ENCODE measurements at places on chromosomes 12 and 14. TPM values are rescaled to one million over a fixed set of nuclear protein-coding genes. Genes with fewer than 3 reads are reported as not detected.

DNA sequence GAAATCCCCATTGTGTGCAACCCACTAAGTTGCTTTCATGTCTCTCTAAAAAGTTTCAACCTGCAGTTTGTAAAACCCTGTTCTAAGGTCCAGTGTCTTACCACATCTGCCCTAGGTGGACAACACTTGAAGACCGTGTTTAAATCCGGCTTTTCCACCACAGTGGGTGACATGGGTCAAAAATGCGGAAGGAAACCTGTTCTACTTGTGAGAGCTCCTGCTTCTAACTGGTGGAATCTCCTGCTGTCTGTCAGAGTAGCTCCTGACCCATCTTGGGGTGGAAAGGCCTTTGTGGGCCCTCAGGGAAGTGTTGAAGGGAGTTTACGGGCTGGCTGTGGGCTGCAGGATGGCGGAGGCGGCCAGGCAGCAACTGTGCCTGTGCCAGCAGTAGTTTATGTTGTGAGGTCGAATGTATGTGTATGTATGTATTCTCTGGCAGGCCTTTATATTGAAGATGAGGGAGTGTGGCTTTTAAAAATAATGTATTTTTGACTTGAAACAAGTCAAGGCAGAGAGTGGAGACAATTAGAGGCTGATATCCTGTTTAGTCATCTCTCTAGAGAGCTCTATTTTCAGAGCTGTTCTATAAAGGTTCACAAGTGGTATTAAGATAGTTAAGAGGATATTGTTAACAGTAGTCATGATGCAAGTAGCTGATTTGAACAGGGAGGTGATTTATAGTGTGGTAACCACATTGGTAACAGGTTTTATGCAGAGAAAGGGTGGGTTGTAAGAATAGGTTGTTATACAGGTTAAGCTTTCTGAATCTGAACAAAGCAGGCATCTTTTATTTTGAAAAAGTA is 67.0 kb downstream of the PRKCH start:
- peak overlapping the region; percentile 72 for H3K27ac ChIP-seq
- no peaks in the 10 kb centered on the region for H3K27me3 ChIP-seq
- H3K4me1 ChIP-seq = peaks cover 72% of the 10 kb centered on the region
- H3K36me3 ChIP-seq = peaks cover 18% of the 10 kb centered on the region

GRCh38 chr12:113246478-113247122 is 25.3 kb downstream of the TPCN1 start:
- H3K27me3 ChIP-seq = no peaks in the 10 kb centered on the region
- no peak overlapping the region for H3K4me3 ChIP-seq
- peaks cover 3% of the 10 kb centered on the region for H3K4me1 ChIP-seq

DNA sequence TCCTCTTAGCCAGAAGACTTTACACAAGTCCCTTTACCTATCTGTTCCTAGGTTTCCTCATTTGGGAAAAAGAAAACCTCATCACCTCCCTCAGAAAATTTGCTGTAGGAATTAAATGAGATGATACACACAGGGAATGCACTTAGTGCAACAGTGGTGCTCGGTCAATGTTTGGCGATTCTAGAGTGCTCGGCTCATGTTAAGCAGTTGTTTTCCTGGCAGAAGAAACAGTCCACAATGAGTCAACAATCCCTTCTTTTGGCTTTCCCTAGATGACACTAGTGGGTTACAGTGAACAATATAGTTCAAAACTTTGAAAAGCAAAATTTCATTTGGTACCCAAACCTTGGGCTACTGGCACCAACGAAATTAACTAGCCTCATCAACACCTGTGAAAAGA is 3.9 kb upstream of the TMEM233 start:
- H3K36me3 ChIP-seq = no peaks in the 10 kb centered on the region
- no peaks in the 10 kb centered on the region for H3K4me1 ChIP-seq
- no peak overlapping the region for H3K27ac ChIP-seq
- no peak for DNase-seq
- peaks cover 36% of the 10 kb centered on the region for H3K27me3 ChIP-seq
- H3K4me3 ChIP-seq = no peak overlapping the region

The RNASE7 gene
- not detected for total RNA-seq

The TMPRSS12 gene
- total RNA-seq = not detected

The TMEM52B gene
- total RNA-seq = not detected
